ENCODE measurements at places on chromosomes 11 and 22. TPM values are rescaled to one million over a fixed set of nuclear protein-coding genes. Genes with fewer than 3 reads are reported as not detected.

Gene INPP5J
- 0.11 TPM for total RNA-seq

Gene OR4A47
- total RNA-seq, result not detected

Gene FAT3
- total RNA-seq, result not detected

Gene SNX32
- total RNA-seq, result 0.69 TPM

Gene OR5AL1
- not detected for total RNA-seq

Gene TRPM5
- 0.60 TPM for total RNA-seq

Gene FKBP2
- 19.4 TPM for total RNA-seq

Gene TREH
- not detected for total RNA-seq

Gene JHY
- total RNA-seq, result 1.7 TPM
